H9 (cell line): ENCODE measurements at places on chromosomes 3 and 15. TPM values are rescaled to one million over a fixed set of nuclear protein-coding genes. Genes with fewer than 3 reads are reported as not detected.

DNA sequence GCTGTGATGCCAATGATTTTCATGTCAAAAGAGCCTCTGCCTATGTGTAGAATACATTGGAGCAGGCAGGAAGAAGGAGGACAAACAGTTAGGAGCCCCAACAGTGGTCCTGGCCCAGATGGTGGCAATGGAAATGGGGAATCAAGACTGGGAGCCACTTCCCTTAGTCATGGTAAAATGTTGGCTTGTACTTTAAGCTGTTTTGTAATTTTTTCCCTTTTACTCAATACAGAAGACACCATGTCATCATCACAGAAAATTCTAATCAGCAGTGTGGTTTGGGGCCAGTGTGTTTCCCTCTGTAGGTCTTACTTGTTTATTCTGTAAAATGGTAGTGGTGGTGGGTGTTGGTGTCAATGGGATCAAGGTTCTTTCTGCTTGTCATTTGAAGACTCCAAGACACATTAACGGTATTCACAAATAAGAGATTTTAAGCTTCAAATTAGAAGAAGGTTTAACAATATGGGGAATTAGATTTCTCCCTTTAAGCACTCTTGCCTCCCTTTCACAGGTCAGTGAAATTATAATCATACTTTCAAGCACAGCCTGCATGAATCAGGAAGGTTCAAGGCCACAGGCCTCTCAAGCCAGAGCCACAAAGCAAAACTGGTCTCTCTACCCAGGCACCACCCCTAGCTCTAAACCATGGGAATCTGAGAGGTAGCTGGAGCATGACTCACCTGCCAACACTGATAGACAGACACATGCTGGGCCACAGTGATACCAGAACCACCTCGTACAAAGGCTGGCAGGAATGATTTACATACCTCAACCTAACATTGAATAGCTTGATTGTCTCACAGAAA, 24.9 kb downstream of the SIAH2 start:
- H3K4me3 ChIP-seq, result no peak overlapping the region
- no peaks in the 10 kb centered on the region for H3K27me3 ChIP-seq
- DNase-seq, result peak; percentile 57
- no peak overlapping the region for H3K27ac ChIP-seq

GRCh38 chr3:167952969-167953368, 142.8 kb downstream of the GOLIM4 start:
- no peaks in the 10 kb centered on the region; the same call in 1 of the 2 replicates for H3K4me1 ChIP-seq
- H3K27me3 ChIP-seq, result no peaks in the 10 kb centered on the region
- no peak for DNase-seq
- H3K27ac ChIP-seq, result no peak overlapping the region

- H3K36me3 ChIP-seq, result peaks cover 4% of the 10 kb centered on the region; the same call in 1 of the 2 replicates
- no peaks in the 10 kb centered on the region for H3K27me3 ChIP-seq
- DNase-seq, result no peak
These were observed 202.6 kb downstream of the MEX3B start for GRCh38 chr15:81843226-81843625.

The TRIM42 gene
- not detected in 2 replicates for total RNA-seq

GRCh38 chr3:32483772-32484171, 18.9 kb downstream of the CMTM6 start:
- no peaks in the 10 kb centered on the region for H3K27me3 ChIP-seq
- DNase-seq, result no peak
- no peak overlapping the region for H3K4me3 ChIP-seq
- peaks cover 35% of the 10 kb centered on the region for H3K36me3 ChIP-seq
